Smooth muscle cell of the umbilical artery (primary cell): ENCODE measurements at places on chromosomes 3 and 15. TPM values are rescaled to one million over a fixed set of nuclear protein-coding genes. Genes with fewer than 3 reads are reported as not detected.

The PRSS50 gene
- not detected in 2 replicates for total RNA-seq

The MUC4 gene
- total RNA-seq, result not detected in 2 replicates

The LRRC31 gene
- not detected in 2 replicates for total RNA-seq

The MCTP2 gene
- 25.3 and 57.9 TPM in 2 replicates for total RNA-seq

The WNT7A gene
- not detected in 2 replicates for total RNA-seq

The CLDN16 gene
- under 0.01 and 0.23 TPM in 2 replicates for total RNA-seq

The LEKR1 gene
- total RNA-seq, result 0.14 and 0.59 TPM in 2 replicates

The RTP4 gene
- not detected in 2 replicates for total RNA-seq

The CCR8 gene
- total RNA-seq, result not detected in 2 replicates

The TPRG1 gene
- total RNA-seq, result 0.30 and 1.3 TPM in 2 replicates

The SLC28A1 gene
- not detected in 2 replicates for total RNA-seq

The DAZL gene
- total RNA-seq, result not detected in 2 replicates

The CEMIP gene
- 3.9 and 4.8 TPM in 2 replicates for total RNA-seq

The TAGLN3 gene
- 1.8 and 10.6 TPM in 2 replicates for total RNA-seq

The FAM81A gene
- 0.28 and 0.30 TPM in 2 replicates for total RNA-seq

The MPI gene
- 68.3 and 108 TPM in 2 replicates for total RNA-seq

The AGBL1 gene
- total RNA-seq, result not detected in 2 replicates

The EPHB3 gene
- total RNA-seq, result 1.7 and 3.9 TPM in 2 replicates

The LNP1 gene
- total RNA-seq, result 3.3 and 3.9 TPM in 2 replicates

The ZCWPW2 gene
- 0.74 and 1.2 TPM in 2 replicates for total RNA-seq

The CD200R1 gene
- 0.05 TPM in 1 of 2 replicates, not detected in the other for total RNA-seq

The SLC22A13 gene
- 1.5 and 1.6 TPM in 2 replicates for total RNA-seq

The PPP1R14D gene
- total RNA-seq, result not detected in 2 replicates

The AHSG gene
- under 0.01 and 0.09 TPM in 2 replicates for total RNA-seq

The ANKRD63 gene
- total RNA-seq, result not detected in 2 replicates

The LINGO1 gene
- not detected in 2 replicates for total RNA-seq

The POPDC2 gene
- 0.59 and 1.8 TPM in 2 replicates for total RNA-seq

The ECE2 gene
- not detected in 2 replicates for total RNA-seq

The XYLB gene
- total RNA-seq, result 3.6 and 6.0 TPM in 2 replicates

The GLDN gene
- total RNA-seq, result under 0.01 TPM in 1 of 2 replicates, not detected in the other

The NTRK3 gene
- total RNA-seq, result 1.2 and 3.2 TPM in 2 replicates

The LAMB2 gene
- 896 and 1,055 TPM in 2 replicates for total RNA-seq

The CPN2 gene
- not detected in 2 replicates for total RNA-seq

The LYZL4 gene
- total RNA-seq, result not detected in 2 replicates

The RLBP1 gene
- not detected in 2 replicates for total RNA-seq

The NOX5 gene
- 0.30 and 0.65 TPM in 2 replicates for total RNA-seq

The CORO2B gene
- 1.8 and 11.9 TPM in 2 replicates for total RNA-seq

The ATG7 gene
- 119 and 202 TPM in 2 replicates for total RNA-seq

The TNNC1 gene
- total RNA-seq, result 0.89 TPM in 1 of 2 replicates, not detected in the other

The PBRM1 gene
- total RNA-seq, result 69.2 and 96.1 TPM in 2 replicates

The ARHGEF26 gene
- 2.1 and 3.6 TPM in 2 replicates for total RNA-seq

The EIF4G1 gene
- 258 and 495 TPM in 2 replicates for total RNA-seq

The KBTBD8 gene
- total RNA-seq, result 1.2 and 2.9 TPM in 2 replicates
